Neural progenitor cell (in vitro differentiated cells): ENCODE measurements at places on chromosomes 5 and 9. TPM values are rescaled to one million over a fixed set of nuclear protein-coding genes. Genes with fewer than 3 reads are reported as not detected.

DNA sequence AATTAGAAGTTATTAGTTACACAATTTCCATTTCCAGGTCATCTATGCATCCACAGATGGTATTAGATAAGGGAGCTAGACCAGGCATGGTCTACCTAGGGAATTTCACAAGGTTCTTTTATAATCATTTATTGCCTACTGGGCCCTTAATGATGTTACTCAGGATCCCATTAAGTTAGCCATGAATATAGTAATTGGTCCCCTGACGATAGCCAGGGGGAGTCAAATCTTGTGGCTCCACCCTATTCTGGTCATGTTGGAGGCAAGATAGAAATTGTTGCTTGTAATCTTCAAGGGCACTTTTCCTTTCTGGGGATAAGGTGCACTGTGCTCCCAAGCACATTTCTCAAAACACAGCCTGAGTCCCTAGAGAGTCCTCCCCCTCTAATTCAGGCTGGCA, 14.1 kb upstream of the ELL2 start:
- no peak for DNase-seq

- no peak for DNase-seq
Measured at GRCh38 chr5:145921211-145921610, 15.2 kb upstream of the SH3RF2 start.

DNA sequence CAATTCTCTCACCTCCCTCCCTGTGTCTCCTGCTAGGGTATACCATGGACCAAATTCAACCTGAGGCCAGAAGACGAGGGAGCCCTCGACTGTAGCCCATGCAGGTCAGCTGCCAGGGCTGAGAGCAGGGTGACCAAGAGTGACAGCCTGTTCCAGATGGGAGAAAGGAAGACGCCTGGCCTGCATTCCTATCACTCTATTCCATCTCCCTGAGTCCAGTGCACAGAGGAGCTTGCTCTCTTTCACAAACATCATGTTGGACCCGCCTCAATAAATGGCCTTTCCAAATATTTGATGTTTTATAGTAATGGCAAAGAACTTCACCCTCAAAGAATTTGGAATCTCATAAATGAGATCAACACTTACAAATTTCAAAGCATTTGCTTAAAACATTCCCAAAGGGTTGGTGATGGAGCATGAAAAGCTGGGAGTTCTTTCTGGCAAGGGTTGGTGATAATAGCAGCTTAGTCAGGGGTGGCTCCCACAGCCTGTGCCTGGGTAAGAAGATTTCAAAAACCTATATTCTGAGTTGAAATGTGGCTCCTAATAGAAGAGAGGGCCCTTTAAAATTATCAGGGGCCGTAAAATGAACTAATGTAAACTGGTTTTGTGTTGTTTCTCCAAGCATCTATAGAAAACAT, 393.1 kb downstream of the EFNA5 start:
- no peak for DNase-seq

- no peak for DNase-seq
Measured at GRCh38 chr5:36667824-36668223, 61.4 kb downstream of the SLC1A3 start.

GRCh38 chr9:121860744-121861143, 209.3 kb downstream of the DAB2IP start:
- no peak for DNase-seq

- no peak for DNase-seq
Measured at GRCh38 chr5:143188083-143188482, 215.4 kb downstream of the NR3C1 start.

DNA sequence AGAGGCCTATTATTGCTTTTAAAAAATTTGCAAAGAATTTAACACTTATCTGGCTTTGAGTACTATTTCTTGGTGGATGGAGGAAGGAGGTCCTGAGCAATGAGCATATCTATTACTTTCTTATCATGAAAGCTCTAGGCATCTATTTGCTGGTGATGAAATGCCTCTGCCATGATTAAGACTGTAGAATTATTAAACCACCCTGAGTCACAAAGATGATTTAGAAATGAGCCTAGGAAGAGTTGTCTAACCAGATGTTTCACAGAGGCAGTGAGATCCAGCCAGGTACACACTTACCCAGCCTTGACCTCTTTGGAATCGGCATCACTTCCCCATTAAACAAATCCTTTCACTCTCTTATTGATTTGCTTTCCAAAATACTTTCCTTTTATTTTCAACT, 304.4 kb upstream of the KIF2A start:
- no peak for DNase-seq

- no peak for DNase-seq
Measured at GRCh38 chr9:116506685-116507084, 180.4 kb upstream of the TRIM32 start.

The FAXDC2 gene
- total RNA-seq, result 7.3 and 9.2 TPM in 2 replicates

The GRIA1 gene
- total RNA-seq, result 3.3 and 5.0 TPM in 2 replicates

The CER1 gene
- total RNA-seq, result 0.11 TPM in 1 of 2 replicates, not detected in the other

The GTF3C5 gene
- 77.9 and 119 TPM in 2 replicates for total RNA-seq

The FOXD4L4 gene
- total RNA-seq, result 0.15 TPM in 1 of 2 replicates, not detected in the other

The CNOT8 gene
- 81.8 and 90.8 TPM in 2 replicates for total RNA-seq

The ANKRD18A gene
- total RNA-seq, result 2.3 and 3.0 TPM in 2 replicates
